RPMI8226 (cell line): ENCODE measurements at places on chromosomes 4 and X.
A peak's percentile ranks its signal among the peaks of the same experiment; 100 is the strongest.

GRCh38 chr4:42643685-42644084 is 13.2 kb downstream of the ATP8A1 start:
- DNase-seq: no peak

DNA sequence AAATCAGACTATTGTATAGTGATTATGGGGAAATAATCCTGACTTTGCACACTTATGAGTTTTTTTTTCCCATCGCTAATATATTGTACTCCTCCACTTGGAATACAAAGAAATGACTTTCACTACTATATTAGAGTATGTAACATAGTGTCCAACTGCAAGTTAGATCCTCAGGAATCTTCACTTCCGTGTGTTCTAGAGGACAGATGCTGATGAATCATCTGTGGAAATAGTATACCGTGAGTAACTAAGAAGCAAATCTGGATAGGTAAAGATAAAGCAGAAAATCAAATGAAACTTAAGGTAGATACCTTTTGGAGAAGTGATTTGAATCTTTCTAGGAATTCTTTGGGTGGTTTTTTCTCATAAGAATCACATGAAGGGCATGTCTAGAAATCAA is 8.3 kb downstream of the IL21 start:
- no peak for DNase-seq

- DNase-seq: no peak
Measured at GRCh38 chr4:76738086-76738931, 159.6 kb downstream of the SOWAHB start.

DNA sequence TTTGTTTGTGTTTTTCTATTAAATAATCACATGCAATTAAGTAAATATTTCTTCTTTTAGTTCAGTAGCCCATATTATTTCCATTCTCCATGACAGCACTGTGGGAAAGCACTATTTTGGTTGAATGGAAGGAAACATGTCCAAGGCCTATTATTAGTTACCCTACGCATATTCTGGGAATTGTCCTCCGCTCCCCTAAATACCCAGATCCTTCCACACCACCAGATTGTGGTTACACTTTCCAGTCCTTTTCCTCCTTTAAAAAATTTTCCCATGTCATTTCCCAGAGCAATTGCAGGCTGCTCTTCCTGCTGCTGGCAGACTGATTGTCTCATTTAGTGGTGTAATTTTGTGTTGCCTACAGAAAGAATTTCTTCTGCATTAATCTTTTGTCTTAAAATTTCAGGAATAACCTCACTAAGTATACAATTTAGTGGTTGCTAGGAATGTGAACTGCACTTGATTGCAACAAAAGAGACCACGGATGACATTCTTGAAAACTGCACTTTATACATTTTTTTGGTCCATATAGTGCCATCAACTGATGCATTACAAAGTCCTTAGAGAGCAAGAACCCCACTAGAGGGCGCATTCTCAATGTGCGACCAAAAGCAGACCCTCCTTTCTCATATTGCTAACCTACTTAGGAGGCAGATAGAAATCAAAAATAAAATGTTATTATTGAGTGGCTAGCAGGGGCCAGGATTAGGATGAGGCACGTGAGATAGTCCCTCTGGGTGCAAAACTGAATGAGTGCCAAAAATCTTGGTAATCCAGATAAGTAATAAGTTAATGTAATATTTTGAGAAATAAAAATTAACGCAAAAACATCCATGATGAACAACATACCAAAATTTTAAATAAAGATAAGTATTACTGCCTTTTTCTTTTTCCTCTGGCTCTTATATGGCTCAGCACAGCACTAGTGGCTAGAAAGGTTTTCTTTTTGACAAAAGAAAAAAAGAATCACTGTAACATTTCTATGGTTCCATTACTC is 98.8 kb upstream of the IQCM start:
- peak; percentile 68 for DNase-seq

DNA sequence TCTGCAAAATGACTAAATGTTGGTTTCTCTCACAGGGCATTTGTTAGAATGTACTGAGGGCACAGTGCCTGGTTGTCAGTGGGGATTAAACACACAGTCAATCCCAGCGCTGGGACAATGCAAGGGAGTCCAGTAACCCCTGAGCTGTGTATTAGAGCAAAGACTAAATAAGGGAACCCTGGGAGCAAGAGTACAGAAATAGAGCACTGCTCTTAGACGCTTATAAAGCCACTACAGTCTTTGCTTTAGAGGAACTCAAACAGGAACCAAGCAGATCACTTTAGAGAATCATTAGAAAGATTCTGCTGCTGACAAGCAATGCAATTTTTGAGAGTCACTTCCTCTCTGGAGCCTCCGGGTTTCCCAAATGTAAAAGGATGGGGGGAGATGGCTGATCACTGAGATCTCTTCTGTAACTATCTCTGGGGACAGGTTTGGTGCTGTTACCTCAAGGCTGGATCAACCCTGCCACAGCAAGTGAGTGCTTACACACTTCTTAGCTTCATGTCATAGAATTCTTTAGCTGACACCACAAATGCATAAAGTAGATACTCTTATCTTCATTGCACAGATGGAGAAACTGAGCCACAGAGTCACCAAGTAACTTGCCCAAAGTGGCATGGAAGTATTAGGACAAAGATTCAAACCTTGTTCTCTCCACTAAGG is 137.8 kb upstream of the CPEB2 start:
- DNase-seq: no peak

DNA sequence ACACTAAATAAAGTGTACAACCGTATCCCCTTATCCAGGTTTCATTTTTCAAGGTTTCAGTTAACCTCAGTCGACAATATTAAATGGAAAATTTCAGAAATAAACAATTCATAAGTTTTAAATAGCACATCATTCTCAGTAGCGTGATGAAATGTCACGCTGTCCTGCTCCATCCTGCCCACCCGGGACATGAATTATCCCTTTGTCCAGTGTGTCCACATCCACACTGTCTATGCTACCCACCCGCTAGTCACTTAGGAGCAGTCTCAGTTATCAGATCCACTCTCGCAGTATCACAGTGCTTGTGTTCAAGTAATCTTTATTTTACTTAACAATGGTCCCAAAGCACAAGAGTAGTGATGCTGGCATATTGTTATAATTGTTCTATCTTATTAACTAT is 54.7 kb downstream of the FRYL start:
- no peak for DNase-seq

- no peak for DNase-seq
Measured at GRCh38 chrX:110286106-110286505, 31.8 kb downstream of the AMMECR1 start.

DNA sequence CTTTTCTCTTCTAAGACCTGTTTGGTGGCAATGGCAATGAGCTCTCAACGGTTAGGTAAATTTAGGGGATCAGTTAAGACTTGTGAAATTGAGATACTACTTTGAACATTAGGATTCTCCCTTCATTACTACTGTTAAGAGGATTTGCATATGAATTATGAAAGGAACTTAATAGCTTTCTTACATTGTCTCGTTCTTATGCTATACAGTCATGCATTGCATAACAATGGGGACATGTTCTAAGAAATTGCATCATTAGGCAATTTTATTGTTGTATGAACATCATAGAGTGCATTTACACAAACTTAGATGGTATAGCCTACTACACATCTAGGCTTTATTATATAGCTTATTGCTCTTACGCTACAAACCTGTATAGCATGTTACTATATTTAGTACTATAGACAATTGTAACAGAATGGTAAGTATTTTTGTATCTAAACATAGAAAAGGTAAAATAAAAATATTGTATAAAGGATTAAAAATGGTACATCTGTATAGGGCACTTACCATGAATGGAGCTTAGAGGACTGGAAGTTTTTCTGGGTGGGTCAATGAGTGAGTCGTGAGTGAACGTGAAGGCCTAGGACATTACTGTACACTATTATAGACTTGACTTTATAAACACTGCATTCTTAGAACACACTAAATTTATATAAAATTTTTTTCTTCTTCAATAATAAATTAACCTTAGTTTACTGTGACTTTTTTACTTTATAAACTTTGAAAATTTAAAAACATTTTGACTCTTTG is 62.5 kb downstream of the PAQR3 start:
- DNase-seq: no peak

GRCh38 chr4:151669990-151670389 is 90.8 kb downstream of the GATB start:
- DNase-seq: no peak

DNA sequence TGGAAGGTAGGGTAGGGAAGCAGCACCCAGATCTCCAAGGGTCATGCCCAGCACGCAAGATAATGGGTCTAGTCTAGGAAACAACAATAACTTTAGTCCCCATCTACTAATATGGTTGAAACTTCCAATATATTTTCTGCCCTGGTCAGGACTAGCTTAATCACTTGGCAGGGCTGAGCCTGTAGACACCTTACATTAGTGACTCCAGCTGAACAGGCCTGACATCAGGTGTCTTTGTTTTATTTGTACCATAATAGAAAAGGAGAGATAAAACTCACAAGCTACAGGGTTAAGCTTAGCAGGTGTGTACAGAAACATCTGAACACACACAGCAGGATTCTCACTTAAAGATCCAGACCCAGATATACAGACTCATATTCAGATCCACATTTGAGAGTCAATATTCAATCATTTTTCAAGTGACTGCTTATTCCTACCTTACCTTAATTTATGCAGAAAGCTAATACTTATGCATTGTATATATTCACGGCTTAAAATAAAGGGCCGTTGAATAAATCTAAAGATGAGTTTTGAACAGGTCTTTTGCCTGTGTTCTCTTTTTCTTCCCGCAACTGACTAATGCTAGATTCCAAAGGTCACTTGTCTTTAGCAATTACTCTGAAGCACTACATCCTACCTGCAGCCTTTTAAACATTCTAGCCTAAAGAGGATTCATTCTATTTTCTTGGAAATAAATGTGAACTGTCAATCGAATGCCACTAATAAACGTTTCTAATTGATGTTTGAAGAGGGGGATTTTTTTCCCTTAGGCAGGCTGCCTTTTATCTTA is 745.3 kb downstream of the RPA4 start:
- DNase-seq: no peak

DNA sequence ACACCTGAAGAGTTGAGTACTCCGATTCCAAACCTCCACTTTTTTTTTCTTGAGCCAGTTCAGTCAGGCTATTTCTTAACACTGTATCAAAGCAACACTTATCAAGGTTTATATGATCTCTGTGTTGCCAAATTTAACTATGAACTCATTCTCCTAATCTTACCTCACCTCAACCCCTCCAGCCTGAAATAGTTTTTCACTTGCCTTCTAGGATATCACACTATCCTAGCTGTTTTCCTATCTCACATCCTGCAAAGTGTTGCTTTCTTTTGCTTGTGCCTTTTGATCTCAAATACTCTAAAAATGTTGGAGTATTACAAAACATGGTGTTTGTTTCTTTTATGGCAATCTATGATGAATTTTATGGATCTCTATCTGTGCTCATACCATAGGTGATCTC is 415.0 kb downstream of the CFAP47 start:
- no peak for DNase-seq

DNA sequence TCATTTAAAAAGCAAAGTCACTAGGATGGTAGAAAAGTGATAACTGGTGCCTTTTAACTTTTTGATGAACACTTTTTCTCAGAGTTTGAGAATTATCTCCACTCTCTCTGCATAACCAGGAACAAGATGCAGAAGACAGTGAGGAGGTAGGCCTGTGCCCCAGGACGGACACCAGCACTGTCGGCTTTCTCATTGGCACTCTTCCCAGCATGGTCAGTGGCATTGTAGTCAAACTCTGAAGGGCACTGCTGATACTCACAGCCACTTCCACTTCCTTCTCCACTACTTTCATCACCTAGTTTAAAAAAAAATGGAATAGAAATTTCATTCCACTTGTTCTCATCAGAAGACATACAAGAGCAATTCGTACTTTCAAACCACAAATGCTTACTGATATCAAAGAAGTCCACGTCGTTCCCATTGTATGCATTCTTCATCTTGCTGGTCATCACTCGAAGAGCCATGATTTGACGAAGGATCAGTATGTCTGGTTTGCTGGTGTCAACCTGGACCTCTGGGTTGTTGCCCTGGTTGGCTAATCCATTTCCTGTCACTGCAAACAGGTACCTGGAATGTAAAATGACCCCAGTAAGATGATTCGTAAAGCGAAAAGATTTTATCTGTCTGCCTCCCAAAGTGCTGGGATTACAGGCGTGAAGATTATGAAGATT is 84.8 kb upstream of the TFDP3 start:
- DNase-seq: no peak

DNA sequence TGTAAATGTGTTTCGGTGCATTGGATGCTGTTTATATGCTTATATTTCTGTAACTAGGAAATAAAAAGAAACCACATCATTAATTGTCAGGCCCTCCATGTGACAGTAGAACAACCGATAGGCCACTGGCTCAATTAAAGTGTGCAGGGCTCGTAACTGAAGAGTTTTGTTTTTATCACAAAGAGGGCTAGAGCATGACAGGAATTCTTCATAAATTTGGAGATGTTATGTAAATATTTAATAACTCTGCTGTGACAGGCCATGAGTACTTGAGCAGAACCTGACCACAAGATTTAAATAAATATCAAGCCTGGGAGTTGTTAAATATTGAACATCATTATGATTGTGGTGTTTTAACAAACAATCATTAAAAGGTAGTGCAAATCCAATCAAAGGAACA is 55.9 kb downstream of the MID1 start:
- no peak for DNase-seq

- no peak for DNase-seq
Measured at GRCh38 chr4:173274744-173275143, 59.4 kb downstream of the HMGB2 start.

GRCh38 chr4:125262079-125262478 is 52.7 kb upstream of the FAT4 start:
- DNase-seq: no peak

DNA sequence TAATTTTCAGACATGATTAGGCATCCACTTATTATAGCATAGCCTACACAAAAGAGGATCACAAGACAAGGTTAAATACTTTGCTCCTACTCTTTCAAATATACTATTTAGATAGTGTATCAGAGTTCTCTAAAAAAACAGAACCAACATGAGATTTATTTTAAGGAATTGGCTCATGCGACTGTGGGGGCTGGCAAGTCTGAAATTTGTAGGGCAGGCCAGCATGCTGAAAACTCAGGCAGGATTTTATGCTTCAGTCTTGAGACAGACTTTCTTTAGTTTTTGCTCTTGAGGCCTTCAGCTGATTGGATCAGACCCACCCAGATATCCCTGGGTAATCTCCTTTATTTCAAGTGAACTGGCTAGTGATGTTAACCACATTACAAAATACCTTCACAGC is 169.5 kb downstream of the MAML3 start:
- no peak for DNase-seq

- DNase-seq: peak; percentile 22
Measured at GRCh38 chrX:135112096-135112729, 8.1 kb downstream of the ETDB start.

GRCh38 chrX:46666831-46667230 is 92.1 kb downstream of the SLC9A7 start:
- DNase-seq: no peak

- no peak for DNase-seq
Measured at GRCh38 chr4:91622925-91623602, 680.7 kb upstream of the GRID2 start.

GRCh38 chr4:147913137-147913536 is 181.2 kb downstream of the ARHGAP10 start:
- no peak for DNase-seq

DNA sequence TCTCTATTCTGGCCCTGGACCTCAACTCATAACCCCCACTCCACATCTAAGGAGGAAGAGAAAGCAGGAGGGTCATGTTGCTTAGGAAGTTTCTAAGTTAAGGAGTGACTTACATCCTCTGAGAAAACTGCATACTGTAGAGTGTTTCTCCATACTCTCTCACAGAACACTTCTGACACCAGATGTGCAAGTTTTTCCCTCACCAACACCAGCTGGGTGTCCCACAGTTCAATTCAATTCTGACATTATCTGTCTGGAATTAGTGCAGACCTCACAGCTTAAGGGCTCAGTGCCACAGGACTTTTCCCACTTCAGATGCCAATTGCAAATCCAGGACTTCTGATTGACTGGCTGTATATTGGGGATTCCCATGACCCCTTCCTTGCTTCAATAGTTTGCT is 89.0 kb upstream of the SFRP2 start:
- DNase-seq: no peak
